Renal cortical epithelial cell (primary cell): ENCODE measurements at places on chromosomes 5 and 9. TPM values are rescaled to one million over a fixed set of nuclear protein-coding genes. Genes with fewer than 3 reads are reported as not detected.

ROPN1L gene
- 3.1 TPM in 1 of 2 replicates, not detected in the other for total RNA-seq

ZNF366 gene
- total RNA-seq: 0.05 TPM in 1 of 2 replicates, not detected in the other

SOWAHA gene
- total RNA-seq: 0.45 TPM in 1 of 2 replicates, not detected in the other

FOXD4L3 gene
- total RNA-seq: not detected in 2 replicates

FPGS gene
- total RNA-seq: 75.2 and 136 TPM in 2 replicates

PALM2AKAP2 gene
- 1.0 and 20.4 TPM in 2 replicates for total RNA-seq

BSPRY gene
- 0.45 and 22.4 TPM in 2 replicates for total RNA-seq

FBLL1 gene
- total RNA-seq: 0.30 and 0.35 TPM in 2 replicates

SIL1 gene
- total RNA-seq: 59.7 and 160 TPM in 2 replicates

CDH9 gene
- not detected in 2 replicates for total RNA-seq

ORM1 gene
- total RNA-seq: not detected in 2 replicates

BTNL9 gene
- total RNA-seq: not detected in 2 replicates

CCL27 gene
- total RNA-seq: not detected in 2 replicates

IL9 gene
- total RNA-seq: not detected in 2 replicates

TMEM8B gene
- 0.69 and 9.4 TPM in 2 replicates for total RNA-seq

ANKRD31 gene
- total RNA-seq: under 0.01 and 0.25 TPM in 2 replicates

DNM1 gene
- 9.2 and 33.5 TPM in 2 replicates for total RNA-seq

FYB1 gene
- 0.25 TPM in 1 of 2 replicates, not detected in the other for total RNA-seq

TEX10 gene
- total RNA-seq: 29.3 and 35.3 TPM in 2 replicates

PCDHA1 gene
- 0.10 and 0.35 TPM in 2 replicates for total RNA-seq

CDHR2 gene
- total RNA-seq: not detected in 2 replicates

DDX4 gene
- total RNA-seq: not detected in 2 replicates

GADD45G gene
- 0.20 TPM in 1 of 2 replicates, not detected in the other for total RNA-seq

CCDC69 gene
- 1.1 and 1.6 TPM in 2 replicates for total RNA-seq

SPRY4 gene
- 1.2 and 3.4 TPM in 2 replicates for total RNA-seq

SH3PXD2B gene
- 8.3 and 12.9 TPM in 2 replicates for total RNA-seq

PTGDS gene
- total RNA-seq: 0.45 TPM in 1 of 2 replicates, not detected in the other

ZNF474 gene
- 0.17 and 0.50 TPM in 2 replicates for total RNA-seq

SLC25A51 gene
- total RNA-seq: 60.4 and 66.9 TPM in 2 replicates

SPINK4 gene
- total RNA-seq: not detected in 2 replicates

GTF3C4 gene
- 15.5 and 22.8 TPM in 2 replicates for total RNA-seq

COL23A1 gene
- total RNA-seq: 0.40 TPM in 1 of 2 replicates, not detected in the other

TAF11L5 gene
- not detected in 2 replicates for total RNA-seq

KIAA1958 gene
- total RNA-seq: 4.2 and 21.8 TPM in 2 replicates

NAIF1 gene
- total RNA-seq: 7.6 and 13.5 TPM in 2 replicates

ALDH7A1 gene
- 29.7 and 58.8 TPM in 2 replicates for total RNA-seq

TMED7 gene
- 157 and 214 TPM in 2 replicates for total RNA-seq

SPATA31C1 gene
- not detected in 2 replicates for total RNA-seq

IGIP gene
- 4.5 and 17.2 TPM in 2 replicates for total RNA-seq

CFAP77 gene
- total RNA-seq: 0.10 TPM in 1 of 2 replicates, not detected in the other

ADAMTS13 gene
- 0.52 and 6.0 TPM in 2 replicates for total RNA-seq

TAF1L gene
- total RNA-seq: under 0.01 TPM in 1 of 2 replicates, not detected in the other

SOHLH1 gene
- not detected in 2 replicates for total RNA-seq

GFPT2 gene
- 2.6 and 10.2 TPM in 2 replicates for total RNA-seq

DOLPP1 gene
- total RNA-seq: 9.6 and 12.0 TPM in 2 replicates

BAG1 gene
- 14.4 and 50.9 TPM in 2 replicates for total RNA-seq

WDR38 gene
- not detected in 2 replicates for total RNA-seq

SLC36A2 gene
- 0.89 TPM in 1 of 2 replicates, not detected in the other for total RNA-seq

PAEP gene
- total RNA-seq: not detected in 2 replicates

CNTFR gene
- total RNA-seq: not detected in 2 replicates

SEMA6A gene
- total RNA-seq: 1.0 and 6.9 TPM in 2 replicates

FOXB2 gene
- not detected in 2 replicates for total RNA-seq

UBLCP1 gene
- total RNA-seq: 22.2 and 25.3 TPM in 2 replicates

SLC22A4 gene
- 1.6 and 8.9 TPM in 2 replicates for total RNA-seq

CMYA5 gene
- total RNA-seq: 2.8 TPM in 1 of 2 replicates, not detected in the other

PLPP7 gene
- 8.0 and 9.9 TPM in 2 replicates for total RNA-seq

ANKRA2 gene
- 19.0 and 21.0 TPM in 2 replicates for total RNA-seq
